Activated naive CD4-positive, alpha-beta T cell treated with anti-CD3 and anti-CD28 coated beads, Interleukin-2, amount 10 ng/mL, durations not matched to agents 7 days and 5 days (primary cell): ENCODE measurements at places on chromosomes 2 and 18.
A peak's percentile ranks its signal among the peaks of the same experiment; 100 is the strongest.

GRCh38 chr2:240995041-240996021, 3.1 kb upstream of the SNED1 start:
- DNase-seq = no peak

- DNase-seq = no peak
These were observed 39.4 kb upstream of the GPC1 start for GRCh38 chr2:240395896-240396622.

GRCh38 chr18:60383893-60384292, 11.3 kb upstream of the MC4R start:
- DNase-seq = no peak

DNA sequence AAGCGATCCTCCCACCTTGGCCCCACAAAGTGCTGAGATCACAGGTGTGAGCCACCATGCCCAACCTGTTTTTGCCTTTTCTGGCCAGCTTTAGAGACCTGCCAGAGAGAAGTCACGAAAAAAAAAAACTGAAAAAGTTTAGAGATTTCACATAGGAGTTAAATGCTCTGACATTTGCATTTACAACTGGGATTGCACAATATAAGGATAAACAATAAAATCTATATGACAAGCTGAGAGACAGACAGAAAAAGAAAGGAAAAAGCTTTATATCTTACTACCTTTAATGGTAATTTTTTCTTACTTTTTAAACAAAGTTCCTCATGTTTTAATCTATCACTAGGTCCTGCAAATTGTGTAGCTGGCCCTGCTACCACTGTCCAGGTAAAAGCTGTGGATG, 466.5 kb downstream of the TXNL1 start:
- DNase-seq = no peak

- no peak for DNase-seq
These were observed 80.2 kb downstream of the PXDN start for GRCh38 chr2:1664076-1664605.

DNA sequence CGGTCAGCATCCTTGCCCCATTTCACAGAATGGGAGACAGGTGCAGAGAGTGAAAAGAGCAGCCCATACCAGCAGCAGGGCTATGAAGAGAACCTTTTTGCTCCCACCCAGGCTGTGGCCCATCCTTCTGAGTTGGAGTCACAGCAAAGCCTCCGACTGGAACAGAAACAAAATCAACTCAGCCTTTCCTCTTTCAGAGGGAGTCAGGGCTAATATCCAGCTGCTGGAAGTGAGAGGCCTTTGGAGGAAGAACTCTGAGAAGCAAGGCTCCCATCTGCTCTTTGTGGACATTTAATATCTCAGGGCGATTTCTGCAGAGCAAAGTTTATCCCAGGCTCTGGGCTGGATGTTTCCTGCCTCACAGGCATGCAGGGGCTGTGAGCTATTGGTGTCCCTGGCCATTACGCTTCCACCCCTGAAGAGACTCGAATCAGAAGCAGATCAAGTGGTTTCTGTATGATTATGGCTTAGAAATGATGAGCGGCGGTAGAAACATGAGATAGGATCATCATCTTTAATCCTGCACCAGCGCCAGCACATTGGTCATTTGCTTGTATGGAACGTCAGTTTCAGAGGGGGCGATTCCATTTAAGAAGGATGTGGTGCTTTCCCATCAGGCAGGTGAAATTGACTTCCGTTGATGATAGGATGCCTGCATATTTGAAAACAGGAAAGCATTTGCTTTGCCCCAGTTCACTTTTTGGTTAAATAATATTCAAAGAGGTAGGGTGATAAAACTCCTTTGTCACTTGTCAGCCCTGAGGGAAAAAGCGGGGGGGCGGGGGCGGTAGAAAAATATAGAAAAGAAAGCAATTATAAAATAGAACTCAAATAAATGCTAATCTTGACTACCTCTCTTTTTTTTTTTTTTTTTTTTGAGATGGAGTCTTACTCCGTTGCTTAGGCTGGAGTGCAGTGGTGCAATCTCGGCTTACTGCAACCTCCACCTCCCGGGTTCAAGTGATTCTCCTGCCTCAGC, 152.4 kb downstream of the LRRC30 start:
- DNase-seq = no peak

GRCh38 chr2:205771031-205771430, 88.7 kb downstream of the NRP2 start:
- no peak for DNase-seq

DNA sequence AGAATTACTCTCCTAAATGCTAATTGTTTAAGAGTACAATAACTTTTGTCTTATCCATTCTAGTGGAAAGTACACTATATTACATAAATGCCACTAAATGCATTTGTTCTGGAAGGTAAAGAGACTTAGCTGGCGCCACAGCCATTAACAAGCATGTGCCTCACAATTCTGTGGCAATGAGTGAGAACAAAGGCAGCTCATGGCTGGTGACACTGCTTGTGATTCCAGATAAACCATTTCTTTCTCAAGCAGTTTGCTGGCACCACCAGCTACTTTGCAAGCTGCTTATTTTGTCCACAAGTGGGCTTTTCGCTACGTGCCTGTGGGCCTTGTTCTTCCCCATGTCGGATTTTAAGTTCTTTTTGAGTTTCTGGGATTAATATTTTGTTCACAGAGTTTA, 147.6 kb upstream of the SMAD7 start:
- DNase-seq = no peak

DNA sequence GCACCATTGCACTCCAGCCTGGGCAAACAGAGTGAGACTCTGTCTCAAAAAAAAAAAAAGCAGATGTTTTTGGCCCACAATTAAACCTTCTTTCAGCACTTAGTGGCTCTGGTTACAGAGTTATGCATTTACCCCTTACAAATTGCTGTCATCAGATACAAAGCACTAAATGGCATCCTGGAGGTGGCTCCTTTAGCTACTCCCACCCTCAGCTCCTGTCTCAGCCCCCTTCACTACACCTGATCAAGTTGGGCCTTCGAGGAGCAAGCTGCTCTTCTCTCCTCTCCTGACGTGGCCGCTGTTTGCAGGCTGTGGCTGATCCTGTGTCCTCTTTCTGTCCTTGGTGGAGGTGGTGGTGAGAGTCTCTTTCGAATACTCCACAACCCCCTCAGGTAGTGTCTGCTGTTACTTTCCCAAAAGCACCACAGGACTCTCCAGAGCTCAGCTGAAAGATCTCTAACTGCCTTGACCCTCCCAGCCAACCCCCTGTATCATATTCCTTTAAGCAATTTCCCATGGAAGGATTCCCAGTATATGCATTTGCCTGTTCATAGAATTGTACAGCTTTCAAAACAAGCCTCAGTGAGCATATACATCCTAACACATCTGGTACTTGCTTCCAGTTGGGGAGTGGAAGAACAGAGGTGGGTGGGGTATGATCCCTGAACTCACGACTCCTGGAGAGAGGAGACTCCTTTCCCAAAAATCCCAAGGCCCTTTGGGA, 285.9 kb downstream of the CLIP4 start:
- no peak for DNase-seq

DNA sequence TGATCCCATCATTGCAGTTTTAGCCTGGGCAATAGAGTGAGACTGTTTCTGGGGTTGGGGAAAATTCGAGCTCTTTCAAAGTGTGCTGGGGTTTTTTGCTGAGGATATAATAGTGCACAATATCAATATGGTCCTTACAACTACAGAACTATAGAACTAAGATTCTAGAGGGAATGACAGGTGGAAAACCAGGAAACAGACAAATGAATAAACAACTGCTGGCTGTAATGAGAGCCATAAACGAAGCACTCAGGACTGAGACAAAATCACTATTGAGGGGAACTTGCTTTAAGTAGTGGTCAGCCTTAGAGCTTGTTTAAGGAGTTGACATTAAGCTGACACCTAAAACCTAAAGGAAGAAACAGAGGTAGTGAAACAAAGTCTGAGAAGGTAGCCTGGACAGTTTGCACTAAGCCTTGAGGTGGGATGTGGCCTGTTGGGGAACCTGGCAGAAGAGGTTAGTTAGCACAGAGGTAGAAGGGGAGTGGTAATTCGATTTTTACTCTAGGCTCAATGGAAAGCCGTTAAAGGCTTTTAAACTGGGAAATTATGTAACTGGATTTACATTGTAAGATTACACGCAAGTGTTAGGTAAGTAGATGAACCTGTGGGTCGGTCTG, 33.8 kb downstream of the LCLAT1 start:
- no peak for DNase-seq

DNA sequence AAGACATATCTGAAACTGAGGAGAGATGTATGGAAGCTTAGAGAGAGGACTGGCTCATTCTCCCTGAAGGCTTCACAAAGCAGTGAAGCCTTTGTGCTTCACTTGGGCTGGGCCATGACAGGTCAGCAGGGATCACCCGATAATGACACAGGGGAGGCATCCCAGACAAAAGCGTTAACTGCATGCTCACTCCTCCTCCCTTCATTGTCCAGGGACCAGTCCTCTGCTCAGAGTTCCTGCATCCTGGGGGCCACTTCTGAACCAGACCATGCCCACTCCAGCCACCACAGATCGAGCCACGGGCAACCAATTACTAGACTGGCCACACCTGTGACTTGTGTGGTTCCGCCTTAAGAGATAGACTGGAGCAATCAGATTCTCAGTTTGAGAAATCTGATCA, 236.0 kb downstream of the CLIP4 start:
- no peak for DNase-seq

GRCh38 chr18:47054369-47054768, 18.9 kb upstream of the ELOA2 start:
- DNase-seq = no peak

DNA sequence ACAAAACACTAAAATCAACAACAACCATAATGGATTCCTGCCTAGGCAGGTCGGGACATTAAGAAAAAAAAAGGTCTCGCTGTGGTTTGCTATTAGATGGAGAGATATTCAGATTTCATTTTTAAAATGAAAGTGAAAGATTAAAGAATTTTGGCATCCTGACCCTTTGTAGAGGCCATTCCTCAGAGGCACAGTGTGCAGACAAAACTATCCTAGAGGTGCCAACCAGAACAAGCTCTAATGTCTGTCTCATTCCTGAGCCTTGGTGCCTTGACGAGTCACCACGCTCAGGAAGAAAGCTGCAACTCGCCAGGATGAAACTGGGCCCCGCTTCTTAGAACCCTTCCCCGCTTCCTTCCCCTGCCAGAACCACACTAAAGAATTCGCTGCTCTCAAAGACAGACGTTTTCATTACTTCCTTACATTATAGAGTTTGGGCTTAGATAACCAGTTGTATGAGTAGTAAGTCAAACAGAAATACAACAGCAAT, 156.0 kb downstream of the TGIF1 start:
- peak; percentile 61 for DNase-seq
